ENCODE measurements at places on chromosomes 6 and 20.
A peak's percentile ranks its signal among the peaks of the same experiment; 100 is the strongest.

DNA sequence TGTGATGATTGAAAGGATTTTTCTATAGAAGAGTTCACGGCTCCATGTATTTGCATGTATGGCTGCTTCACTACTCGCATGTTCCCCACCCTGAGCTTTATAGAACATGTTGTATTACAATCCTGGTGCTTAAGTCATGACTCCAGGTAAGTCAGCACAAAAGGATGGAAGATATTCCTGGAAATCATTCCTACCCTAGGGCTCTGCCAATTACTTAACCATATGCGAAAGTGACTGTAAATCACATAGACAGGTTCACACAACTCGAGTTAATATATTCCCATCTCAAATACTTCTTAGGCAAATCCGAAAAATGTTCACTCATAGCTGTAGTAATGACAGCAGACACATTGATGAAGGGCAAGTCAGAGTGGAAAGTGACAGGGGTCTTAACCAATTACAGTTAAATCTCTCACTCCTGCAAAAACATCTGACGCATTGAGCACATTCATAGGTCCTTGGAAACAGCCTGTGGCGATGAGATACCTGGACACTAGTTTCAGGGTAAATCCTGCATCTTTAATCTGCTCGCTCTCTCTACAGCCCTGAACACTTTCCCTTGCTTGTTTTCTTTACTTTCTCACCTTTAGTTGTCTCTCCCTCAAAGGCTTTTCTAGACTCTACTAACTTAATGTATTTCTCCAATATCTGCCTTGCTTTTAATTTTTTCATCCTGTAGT lies 35.1 kb downstream of the RNF217 start:
- H3K4me1 ChIP-seq, result no peaks in the 10 kb centered on the region
- H3K4me3 ChIP-seq, result no peak overlapping the region
- H3K27ac ChIP-seq, result no peak overlapping the region

DNA sequence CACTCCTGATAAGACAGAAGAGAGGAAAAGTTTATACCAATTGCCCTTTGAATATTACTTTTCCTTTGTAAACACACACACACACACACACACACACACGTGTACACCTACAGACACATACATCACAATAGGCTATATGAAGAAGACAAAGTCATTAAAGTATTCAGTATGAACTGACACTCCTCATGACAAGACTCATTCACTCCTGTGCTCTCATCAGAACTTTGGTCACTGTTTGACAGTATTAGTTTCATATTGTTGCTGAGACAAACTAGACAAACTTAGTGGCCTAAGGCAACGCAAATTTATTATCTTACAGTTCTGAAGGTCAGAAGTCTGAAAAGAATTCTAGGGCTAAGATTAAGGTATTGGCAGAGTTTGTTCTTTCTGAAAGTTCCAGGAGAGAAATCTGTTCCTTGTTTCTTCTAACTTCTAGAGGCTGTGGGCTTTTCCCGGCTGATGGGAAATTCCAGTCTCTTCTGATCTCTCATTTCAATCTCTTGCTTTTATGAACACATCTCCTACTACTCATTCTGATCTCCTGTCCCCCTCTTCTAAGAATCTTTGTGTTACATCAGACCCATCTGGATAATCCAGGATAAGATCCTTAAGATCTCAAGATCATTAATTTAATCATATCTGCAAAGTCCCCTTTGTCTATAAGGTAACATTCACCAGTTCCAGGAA lies 171.3 kb downstream of the HACE1 start:
- H3K27ac ChIP-seq, result no peak overlapping the region
- DNase-seq, result no peak
- peaks cover 3% of the 10 kb centered on the region for H3K36me3 ChIP-seq
- no peak overlapping the region for H3K4me3 ChIP-seq
- no peaks in the 10 kb centered on the region for H3K27me3 ChIP-seq

- peak overlapping the region; percentile 43 for H3K4me3 ChIP-seq
- H3K4me1 ChIP-seq, result peaks cover 60% of the 10 kb centered on the region
- no peak for DNase-seq
- H3K27ac ChIP-seq, result peak overlapping the region; percentile 84
Observed at GRCh38 chr6:135014353-135014832, 40.2 kb downstream of the HBS1L start.

- H3K4me1 ChIP-seq, result no peaks in the 10 kb centered on the region
- no peaks in the 10 kb centered on the region for H3K27me3 ChIP-seq
- H3K27ac ChIP-seq, result no peak overlapping the region
- no peak for DNase-seq
- H3K4me3 ChIP-seq, result no peak overlapping the region
Observed at GRCh38 chr6:89458704-89459103, 25.8 kb downstream of the ANKRD6 start.

DNA sequence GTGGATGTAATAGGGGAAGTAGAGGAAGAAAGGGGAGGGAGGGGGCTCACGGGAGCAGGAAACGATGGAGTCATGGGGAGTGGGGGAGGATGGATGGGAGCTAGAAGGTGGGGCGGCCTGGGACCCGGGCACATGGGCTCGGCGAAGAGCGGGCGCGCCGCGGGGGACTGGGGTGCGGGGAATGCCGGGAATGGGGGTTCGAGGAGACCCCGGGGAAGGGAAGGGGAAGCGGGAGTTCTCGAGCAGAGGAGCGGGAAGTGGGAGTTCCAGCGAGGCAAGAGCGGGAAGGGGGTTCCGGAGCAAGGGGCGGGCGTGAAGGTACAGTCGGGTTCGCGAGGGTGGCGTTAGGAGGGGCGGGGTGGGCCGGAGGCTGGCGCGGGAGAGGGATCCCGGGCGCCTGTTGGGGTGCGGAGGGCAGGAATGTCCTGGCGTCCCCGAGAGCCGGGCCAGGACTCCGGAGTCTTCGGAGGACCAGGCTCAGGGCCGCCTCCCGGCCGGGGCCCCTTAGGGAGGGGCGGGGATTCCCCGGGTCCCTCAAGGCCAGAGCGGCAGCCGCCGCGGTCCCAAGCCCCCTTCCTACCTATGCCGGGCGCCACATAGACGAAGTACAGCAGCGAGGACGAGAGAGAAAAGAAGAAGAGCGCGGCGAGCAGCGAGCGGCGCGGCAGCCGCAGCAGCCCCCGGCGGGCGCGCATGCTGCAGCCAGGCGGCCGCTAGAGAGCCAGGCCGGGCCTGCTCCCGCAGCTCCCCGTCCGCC lies 504 bp downstream of the B4GALT5 start:
- H3K4me3 ChIP-seq, result peak overlapping the region; percentile 88
- H3K36me3 ChIP-seq, result peaks cover 12% of the 10 kb centered on the region
- peak overlapping the region; percentile 91 for H3K27ac ChIP-seq
- no peaks in the 10 kb centered on the region for H3K27me3 ChIP-seq

- no peaks in the 10 kb centered on the region for H3K36me3 ChIP-seq
- H3K27me3 ChIP-seq, result no peaks in the 10 kb centered on the region
- H3K27ac ChIP-seq, result no peak overlapping the region
- no peak overlapping the region for H3K4me3 ChIP-seq
Observed at GRCh38 chr20:10487142-10488136, 52.3 kb downstream of the SLX4IP start.

- H3K36me3 ChIP-seq, result no peaks in the 10 kb centered on the region
- peaks cover 2% of the 10 kb centered on the region for H3K27me3 ChIP-seq
- no peak overlapping the region for H3K27ac ChIP-seq
- DNase-seq, result no peak
Observed at GRCh38 chr6:70150521-70150920, 152.4 kb downstream of the COL9A1 start.

DNA sequence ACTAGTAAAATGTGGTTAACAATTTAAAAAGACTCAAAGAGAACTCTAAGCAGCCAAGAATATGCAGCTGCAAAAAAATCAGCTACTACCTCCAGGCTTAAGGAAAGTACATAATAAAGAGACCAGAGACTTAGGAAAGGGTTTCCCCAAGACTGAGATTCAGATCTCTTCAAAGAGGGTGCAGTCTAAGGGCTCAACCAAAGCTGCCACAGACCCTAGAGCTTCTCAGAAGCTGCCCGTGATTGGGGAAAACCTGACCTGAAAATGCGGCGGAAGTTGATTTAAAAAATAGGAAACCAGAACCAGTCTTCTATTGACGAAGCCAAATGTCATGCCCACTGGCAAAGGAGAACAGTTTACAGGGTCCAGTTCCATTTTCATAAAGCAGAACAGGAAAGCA lies 516.8 kb upstream of the MARCKS start:
- H3K4me1 ChIP-seq, result no peaks in the 10 kb centered on the region
- H3K27ac ChIP-seq, result no peak overlapping the region
- peaks cover 2% of the 10 kb centered on the region for H3K27me3 ChIP-seq
- H3K4me3 ChIP-seq, result no peak overlapping the region
- no peak for DNase-seq

DNA sequence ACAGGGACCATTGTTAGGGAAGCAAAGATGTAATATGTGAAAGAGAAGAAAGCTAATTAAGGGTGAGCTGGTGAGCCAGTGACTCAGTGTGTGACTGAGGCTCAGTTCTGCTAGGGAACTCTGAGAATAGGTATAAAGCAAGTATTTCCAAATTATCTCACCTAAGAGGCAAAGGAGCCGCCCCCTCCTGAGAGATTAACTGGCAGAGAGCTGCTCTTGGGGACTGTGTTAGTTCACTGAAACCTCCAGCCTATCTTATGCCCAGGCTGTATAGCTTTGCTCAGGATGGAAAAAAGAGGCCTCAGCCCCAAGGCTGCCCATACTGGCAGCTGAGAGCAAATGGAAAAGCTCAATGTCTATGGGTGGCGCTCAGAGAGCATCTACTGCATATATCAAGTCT lies 152.0 kb downstream of the PAK5 start:
- no peak for DNase-seq
- H3K27ac ChIP-seq, result no peak overlapping the region
- H3K36me3 ChIP-seq, result no peaks in the 10 kb centered on the region
- H3K4me1 ChIP-seq, result no peaks in the 10 kb centered on the region
- no peak overlapping the region for H3K4me3 ChIP-seq
- no peaks in the 10 kb centered on the region for H3K27me3 ChIP-seq

DNA sequence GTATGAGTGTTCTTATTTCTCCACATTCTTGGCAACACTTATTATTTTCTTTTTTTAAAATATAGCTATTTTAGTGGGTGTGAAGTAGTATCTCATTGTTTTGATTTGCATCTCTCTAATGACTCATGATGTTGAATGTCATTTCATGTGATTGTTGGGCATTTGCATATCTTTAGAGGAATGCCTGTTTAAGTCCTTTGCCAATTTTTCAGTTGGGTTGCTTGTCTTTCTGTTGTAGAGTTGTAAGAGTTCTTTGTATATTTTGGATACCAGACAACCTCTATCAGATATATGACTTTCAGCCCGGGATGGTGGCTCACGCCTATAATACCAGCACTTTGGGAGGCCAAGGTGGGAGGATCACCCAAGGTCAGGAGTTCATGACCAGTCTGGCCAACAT lies 5.1 kb upstream of the POPDC3 start:
- H3K4me3 ChIP-seq, result no peak overlapping the region
- DNase-seq, result no peak
- peaks cover 49% of the 10 kb centered on the region for H3K27me3 ChIP-seq
- H3K27ac ChIP-seq, result no peak overlapping the region
- no peaks in the 10 kb centered on the region for H3K36me3 ChIP-seq

GRCh38 chr6:81995548-81996289 lies 243.2 kb upstream of the TENT5A start:
- no peak overlapping the region for H3K27ac ChIP-seq
- no peak for DNase-seq
- H3K4me3 ChIP-seq, result no peak overlapping the region
- H3K27me3 ChIP-seq, result peaks cover 2% of the 10 kb centered on the region
- H3K4me1 ChIP-seq, result peaks cover 2% of the 10 kb centered on the region

- no peaks in the 10 kb centered on the region for H3K27me3 ChIP-seq
- peaks cover 76% of the 10 kb centered on the region for H3K4me1 ChIP-seq
- DNase-seq, result no peak
- H3K4me3 ChIP-seq, result no peak overlapping the region
Observed at GRCh38 chr6:33696548-33697518, 14.7 kb downstream of the UQCC2 start.

DNA sequence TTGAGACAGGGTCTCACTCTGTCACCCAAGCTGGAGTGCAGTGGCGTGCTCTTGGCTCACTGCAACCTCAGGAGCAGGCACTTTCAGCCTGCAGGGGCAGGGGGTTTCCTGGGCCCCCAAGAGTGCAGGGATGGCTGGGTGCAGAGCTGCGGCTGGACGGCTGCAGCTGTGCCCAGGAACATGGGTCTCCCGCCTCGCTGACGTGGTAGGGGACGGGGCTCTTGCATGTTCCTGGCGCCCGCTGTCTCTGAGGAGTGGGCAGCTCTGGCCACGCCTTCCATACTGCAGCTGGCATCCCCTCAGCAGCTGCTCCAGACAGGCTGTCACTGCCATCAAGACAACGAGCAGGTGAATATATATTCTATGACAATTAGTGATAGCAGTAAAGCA lies 2.2 kb upstream of the DEK start:
- DNase-seq, result no peak
- no peaks in the 10 kb centered on the region for H3K27me3 ChIP-seq
- peaks cover 30% of the 10 kb centered on the region for H3K36me3 ChIP-seq
- H3K4me3 ChIP-seq, result no peak overlapping the region
- H3K27ac ChIP-seq, result no peak overlapping the region

- H3K27me3 ChIP-seq, result peaks cover 8% of the 10 kb centered on the region
- H3K4me3 ChIP-seq, result no peak overlapping the region
- no peak overlapping the region for H3K27ac ChIP-seq
- H3K4me1 ChIP-seq, result no peaks in the 10 kb centered on the region
Observed at GRCh38 chr6:52726741-52727535, 36.3 kb downstream of the GSTA2 start.

- no peaks in the 10 kb centered on the region for H3K36me3 ChIP-seq
- no peak overlapping the region for H3K4me3 ChIP-seq
- peaks cover 2% of the 10 kb centered on the region for H3K27me3 ChIP-seq
- H3K4me1 ChIP-seq, result no peaks in the 10 kb centered on the region
- no peak overlapping the region for H3K27ac ChIP-seq
- no peak for DNase-seq
Observed at GRCh38 chr20:7866285-7866684, 74.0 kb downstream of the HAO1 start.

DNA sequence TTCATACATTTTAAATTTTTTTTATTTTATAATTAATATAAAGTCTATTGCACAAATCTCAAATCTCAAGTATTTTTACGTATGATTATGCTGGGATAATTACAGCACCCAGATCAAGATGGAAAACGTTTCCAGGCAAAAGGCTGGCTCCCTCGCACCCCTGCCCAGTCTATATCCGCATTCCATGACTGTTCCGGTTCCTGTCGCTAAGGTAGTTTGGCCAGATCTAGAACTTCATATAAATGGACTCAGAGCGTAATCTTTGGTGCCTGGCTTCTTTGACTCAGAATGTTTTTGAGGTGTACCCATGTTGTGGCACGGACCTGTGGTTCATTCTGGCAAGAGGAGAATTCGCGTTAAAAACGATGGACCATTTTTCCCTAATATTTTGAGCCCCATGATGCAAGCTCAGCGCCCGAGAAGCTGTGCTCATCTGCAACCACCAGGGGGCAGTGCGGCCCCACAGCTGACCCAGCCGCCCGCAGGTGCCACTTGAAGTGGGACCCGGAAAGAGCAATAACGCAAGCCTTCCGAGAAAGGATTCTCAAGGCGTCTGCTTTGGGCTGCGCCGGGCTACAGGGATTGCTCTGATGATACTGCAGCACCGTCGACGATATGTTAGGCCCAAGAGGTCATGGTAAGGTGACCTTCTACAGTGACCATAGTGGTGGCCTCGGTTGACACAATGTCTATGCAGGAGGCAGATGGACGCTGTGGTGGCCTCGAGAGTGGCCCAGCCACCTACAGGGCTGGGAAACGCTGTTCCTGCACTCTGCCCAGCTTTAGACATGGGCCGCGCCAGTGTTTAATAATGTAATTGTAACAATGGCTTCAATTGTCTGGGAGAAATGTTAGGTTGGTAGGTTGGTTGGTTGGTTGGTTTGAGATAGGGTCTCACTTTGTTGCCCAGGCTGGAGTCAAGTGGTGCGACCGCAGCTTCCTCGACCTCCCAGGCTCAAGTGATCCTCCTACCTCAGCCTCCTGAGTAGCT lies 160.1 kb downstream of the ZMYND8 start:
- H3K27me3 ChIP-seq, result peaks cover 7% of the 10 kb centered on the region
- H3K4me1 ChIP-seq, result peaks cover 15% of the 10 kb centered on the region
- no peaks in the 10 kb centered on the region for H3K36me3 ChIP-seq
- no peak overlapping the region for H3K27ac ChIP-seq
- DNase-seq, result peak; percentile 84

All from activated naive CD8-positive, alpha-beta T cell treated with anti-CD3 and anti-CD28 coated beads, Interleukin-2, amount 50 U/mL, for 24 hours (primary cell).